Stimulated activated CD4-positive, alpha-beta T cell treated with anti-CD3 and anti-CD28 coated beads, Interleukin-1b, Interleukin-23, amount 100 ng/mL, for 4 hours (primary cell): ENCODE measurements at places on chromosomes 5 and 9.

DNA sequence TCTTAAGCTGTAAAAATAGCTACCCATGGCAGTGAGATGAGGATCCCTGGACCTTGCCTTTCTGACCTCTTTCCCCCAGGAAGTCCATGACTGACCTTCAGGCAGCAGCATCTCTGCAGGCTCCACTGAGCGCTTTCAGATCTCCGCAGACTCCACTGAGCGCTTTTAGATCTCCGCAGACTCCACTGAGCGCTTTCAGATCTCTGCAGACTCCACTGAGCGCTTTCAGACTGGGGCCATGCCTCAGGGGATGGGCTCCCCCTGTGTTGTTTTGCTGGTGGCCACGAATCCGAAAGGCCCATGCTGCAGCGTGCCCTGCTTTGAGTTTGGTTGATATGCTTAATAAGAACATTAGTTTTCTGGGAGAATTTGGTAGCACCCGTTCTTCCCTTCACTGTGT is 254.2 kb downstream of the FANCC start:
- no peak for DNase-seq

GRCh38 chr5:1124205-1125029 is 12.6 kb upstream of the SLC12A7 start:
- no peak for DNase-seq

GRCh38 chr5:174246743-174247142 is 201.2 kb downstream of the NSG2 start:
- no peak for DNase-seq

DNA sequence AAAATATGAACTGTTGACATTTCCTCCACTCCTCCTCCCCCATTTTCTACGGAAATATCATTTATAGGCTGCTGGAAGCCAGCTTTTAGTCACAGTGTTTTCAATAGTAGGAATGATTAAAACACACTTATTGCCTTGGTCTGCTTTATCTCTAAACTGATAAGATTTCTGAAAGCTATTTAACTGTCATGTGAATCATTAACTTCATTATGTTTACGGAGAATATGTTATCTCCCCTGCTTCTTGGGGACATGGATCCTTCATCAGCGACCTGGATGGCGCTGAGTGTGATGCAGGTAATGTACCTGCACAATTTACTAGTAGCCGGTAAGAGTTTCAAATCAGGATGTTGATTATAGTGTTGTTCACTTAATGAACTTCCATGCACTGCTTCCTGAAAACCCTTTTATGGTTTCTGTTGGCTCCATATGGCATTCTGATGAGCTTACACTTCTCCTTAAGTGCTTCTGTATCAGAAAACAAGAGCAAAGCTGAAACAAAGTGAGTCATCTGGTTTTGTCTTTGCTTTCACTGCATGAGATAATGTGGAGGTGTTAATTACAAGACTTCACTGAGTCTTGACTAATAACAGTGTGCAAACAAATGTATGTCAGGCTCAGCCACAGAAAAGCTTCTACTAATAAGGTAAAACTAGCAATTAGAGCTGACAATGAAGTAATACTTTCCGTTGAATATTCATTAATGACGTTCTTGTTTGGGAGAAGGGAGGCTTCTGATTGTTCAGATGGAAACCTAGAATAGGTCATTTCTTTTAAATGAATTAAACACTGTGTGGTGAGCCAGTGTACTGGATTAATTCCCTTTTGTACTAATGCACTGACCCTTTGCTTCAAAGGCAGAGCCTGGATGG is 162.4 kb upstream of the ZNF608 start:
- DNase-seq: no peak

DNA sequence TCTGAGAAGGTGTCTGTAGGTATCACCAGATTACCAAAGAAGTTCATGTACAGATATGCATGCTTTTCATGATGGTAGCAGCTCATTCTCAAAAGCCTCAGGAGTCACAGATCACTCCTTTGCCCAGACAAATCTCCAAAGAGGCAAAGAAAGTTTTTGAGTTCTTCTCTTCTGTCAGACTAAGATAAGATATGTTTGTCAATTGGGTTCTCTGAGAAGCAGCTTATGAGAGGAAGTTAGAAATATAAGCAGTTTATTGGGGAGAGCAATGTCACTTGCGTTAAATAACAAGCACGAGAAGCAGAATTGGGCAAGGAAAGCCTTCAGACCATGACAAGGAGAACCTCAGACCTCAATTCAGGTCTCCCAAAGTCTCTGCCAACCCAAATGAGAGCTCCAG is 219.2 kb upstream of the KLF4 start:
- no peak for DNase-seq

- DNase-seq: no peak
Measured at GRCh38 chr9:110142868-110143481, 65.0 kb downstream of the C9orf152 start.

DNA sequence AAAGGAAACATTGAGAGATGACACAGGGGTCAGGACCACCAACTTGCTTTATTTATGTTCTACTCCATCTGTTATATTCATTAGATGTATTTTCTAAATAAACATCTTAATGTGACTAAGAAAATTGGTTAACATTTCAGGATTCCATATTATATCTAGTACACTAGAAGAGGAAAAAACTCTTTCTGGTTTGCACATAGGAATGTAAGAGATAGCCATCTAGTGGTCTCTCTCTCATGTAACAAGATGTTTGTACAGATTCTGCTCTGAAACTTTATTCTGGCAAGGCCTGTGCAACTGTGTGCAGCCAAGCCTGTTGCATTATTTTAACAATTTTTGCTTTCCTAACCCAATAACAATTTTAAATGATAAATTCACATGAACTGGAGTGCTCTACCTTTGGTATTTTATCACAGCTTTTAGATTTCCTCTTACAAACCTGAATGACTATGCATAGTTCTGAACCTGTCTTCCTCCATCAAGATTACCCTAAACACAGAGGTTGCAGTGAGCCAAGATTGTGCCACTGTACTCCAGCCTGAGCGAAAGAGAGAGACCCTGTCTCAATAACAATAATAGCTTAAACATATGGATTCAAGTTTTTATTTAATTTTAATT is 148.2 kb downstream of the GIN1 start:
- no peak for DNase-seq

GRCh38 chr9:10686943-10687342 is 74.1 kb upstream of the PTPRD start:
- DNase-seq: no peak

GRCh38 chr9:21747175-21747574 is 55.3 kb upstream of the MTAP start:
- DNase-seq: no peak

DNA sequence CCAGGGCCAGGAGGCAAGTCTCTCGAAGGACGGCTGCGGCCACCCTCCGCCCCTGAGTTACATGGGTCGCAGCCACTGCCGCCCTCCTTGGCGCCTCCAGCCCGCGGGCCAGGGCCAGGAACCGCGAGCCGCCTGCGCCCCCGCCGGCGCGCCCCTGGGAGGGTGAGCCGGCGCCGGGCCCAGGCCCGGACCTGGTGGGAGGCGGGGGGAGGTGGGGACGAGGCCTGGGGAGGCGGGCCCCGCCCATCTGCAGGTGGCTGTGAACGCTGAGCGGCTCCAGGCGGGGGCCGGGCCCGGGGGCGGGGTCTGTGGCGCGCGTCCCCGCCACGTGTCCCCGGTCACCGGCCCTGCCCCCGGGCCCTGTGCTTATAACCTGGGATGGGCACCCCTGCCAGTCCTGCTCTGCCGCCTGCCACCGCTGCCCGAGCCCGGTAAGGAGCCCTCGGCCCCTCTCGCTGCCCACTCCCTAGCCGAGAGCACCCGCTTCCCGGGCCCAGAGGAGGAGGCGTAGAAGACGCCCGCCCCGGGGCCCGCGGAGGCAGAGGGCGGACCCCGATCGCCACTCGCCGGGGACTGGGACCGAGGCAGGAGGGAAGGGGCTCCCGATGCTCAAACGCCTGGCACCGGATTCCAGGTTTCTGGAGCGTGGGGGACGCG is at the start of gene ASS1:
Gene ASS1, plus strand, starts transcription at position 397 of the 657 bp plus-strand sequence. CDS start 7,268 bp downstream, outside the sequence.
- peak; percentile 62 for DNase-seq

DNA sequence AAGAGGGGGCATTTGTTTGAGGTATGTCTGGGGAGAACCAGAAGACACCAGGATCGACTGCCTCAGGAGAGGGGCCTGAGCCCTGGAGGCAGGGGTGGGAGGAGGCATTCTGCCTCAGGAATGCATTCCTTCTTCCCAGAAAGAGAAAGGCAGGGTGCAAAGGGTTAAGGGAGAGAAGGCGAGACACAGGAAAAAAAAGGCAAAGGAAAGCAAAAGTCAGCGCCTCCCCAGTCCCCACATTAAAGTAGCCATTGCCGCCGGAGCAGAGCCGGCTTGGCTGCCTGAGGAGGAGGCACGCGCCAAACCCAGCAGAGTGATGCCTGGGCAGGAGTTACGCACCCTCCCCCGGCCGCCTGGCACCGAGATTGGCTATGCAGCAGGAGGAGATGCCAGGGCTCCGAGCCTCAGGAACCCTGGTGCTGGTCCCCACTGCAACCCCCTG is 123.8 kb upstream of the PHYKPL start:
- DNase-seq: no peak

DNA sequence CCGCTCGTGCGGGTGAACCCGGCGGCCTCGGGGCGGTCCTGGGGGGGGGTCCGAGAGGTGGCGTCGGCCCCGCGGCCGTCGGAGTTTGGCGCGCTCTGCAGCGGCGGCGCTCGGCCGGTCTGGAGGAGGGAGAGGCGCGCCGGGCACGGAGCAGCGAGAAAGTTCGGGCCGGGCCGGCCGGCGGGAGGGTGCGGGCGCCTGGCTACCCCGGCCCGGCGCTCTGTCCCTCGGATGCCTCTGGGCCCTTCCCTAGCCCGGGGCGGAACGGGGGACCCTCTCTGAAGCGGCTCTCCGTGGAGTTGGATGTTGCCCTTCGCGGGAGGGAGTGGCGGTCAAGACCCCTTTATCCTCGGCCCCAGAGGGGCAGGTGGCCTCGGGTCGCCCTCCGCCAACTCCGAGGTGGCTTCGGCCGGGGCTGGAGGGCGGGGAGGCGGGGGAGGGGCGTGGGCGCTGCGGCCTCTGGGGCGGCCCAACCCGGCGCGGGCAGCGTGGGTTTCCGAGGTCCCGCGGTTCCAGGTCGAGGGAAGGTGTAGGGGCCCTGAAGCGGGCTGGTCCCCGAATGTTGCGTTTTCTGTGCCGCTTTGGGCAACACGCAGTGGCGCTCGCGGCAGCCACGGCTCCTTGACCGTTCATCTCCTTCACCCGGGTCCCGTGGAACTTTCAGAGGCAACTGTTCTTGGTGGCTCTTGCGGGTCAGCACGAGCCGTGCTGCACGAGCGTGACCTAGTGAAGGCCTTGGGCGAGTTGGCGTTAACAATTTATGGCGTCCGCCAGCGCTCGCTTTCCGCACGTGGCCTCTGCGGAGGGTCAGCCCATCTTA is 290.5 kb downstream of the DOCK8 start:
- no peak for DNase-seq

- DNase-seq: no peak
Measured at GRCh38 chr5:6354848-6355247, 23.5 kb downstream of the MED10 start.

DNA sequence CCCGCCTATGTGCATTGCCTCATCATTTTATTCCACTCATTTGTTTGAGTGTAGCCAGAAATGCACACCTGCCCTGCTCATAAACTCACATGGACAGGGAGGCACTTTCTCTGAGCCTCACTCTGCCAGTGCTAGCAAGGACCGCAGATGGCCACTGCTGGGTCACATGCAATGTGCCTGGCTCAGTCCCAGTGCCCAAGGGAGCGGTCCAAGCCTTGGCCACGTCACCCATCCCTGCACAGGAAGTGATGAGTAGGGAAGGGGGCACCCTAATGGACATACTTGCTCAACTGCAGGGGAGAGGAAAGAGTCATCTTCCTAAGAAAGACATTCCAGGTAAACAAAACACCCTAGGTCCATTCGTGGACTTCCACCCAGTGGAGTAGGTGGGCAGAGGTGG is 630.9 kb downstream of the IRX1 start:
- no peak for DNase-seq

DNA sequence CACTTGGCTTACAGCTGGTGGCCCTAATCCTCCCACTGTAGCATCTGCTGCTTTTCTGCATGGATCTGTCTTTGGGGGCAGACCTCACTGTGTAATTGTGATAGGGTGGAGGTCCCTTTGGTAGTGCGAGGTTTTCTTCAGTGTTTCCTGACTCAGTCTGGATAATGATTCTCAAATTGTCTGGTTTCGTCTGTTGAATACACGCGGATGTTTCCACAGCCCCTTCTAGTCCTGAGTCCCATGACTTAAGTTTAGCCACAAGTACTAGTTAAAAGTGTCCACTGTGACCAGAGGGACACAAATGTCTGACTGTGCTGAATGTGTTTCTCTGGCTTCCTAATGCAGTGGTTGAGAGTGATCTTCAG is 70.5 kb downstream of the LMNB1 start:
- DNase-seq: no peak

DNA sequence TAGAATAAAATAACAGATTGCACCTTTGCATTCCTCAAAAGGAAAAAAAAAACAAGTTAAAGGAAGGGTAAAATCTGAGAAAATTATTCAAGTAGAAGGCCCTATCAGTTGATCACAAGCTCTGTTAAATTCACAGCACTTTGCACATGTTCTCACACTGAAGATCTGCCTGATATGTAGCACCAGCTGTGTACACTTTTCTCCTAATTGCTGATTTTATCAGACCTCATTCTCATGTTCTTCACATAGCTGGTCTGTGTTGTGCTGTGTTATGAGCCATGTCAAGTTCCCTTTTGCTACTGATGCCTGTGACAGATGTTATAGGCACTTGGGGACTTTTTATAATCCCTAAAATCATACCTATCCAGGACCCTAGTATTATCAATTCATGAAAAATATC is 390.4 kb upstream of the PRR16 start:
- no peak for DNase-seq

DNA sequence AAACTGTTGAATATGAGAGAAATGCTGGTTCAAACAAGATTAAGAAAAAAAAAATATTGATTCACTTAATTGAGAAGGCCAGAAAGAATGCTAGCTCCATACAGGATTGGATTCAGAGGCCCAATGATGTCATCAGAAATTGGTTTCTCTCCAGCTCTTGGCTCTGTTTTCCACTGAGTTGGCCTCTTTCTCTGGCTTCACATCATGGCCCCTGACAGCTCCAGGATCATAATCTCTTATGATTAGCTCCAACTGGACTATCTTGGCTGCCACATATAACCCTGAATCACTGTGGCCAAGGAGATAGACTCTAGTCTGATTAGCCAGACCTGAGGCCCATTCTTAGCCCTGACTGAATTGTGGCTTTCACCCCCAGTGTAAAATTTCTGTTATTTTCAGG is 244.7 kb upstream of the GRAMD2B start:
- no peak for DNase-seq

GRCh38 chr9:12604164-12604821 is 88.9 kb upstream of the TYRP1 start:
- no peak for DNase-seq

GRCh38 chr5:74865804-74866595 is at the start of gene FAM169A:
Gene FAM169A (minus strand): TSS chr5:74866387. CDS start chr5:74841676, 24,711 bp downstream.
- peak; percentile 25 for DNase-seq

- no peak for DNase-seq
Measured at GRCh38 chr9:13244181-13244580, 35.3 kb downstream of the MPDZ start.

GRCh38 chr5:5633579-5633978 is 211.1 kb downstream of the ICE1 start:
- DNase-seq: no peak

- DNase-seq: no peak
Measured at GRCh38 chr9:15722888-15723287, 170.0 kb downstream of the CCDC171 start.
